Stimulated activated CD8-positive, alpha-beta memory T cell treated with anti-CD3 and anti-CD28 coated beads, Interleukin-12 subunit alpha, Interleukin-12 subunit beta, amount 100 ng/mL, for 4 hours (primary cell): ENCODE measurements at places on chromosomes 1 and 21.

- DNase-seq: no peak
Observed at GRCh38 chr1:9270290-9270883, 22.3 kb upstream of the SPSB1 start.

- no peak for DNase-seq
Observed at GRCh38 chr1:60911966-60912697, 170.2 kb upstream of the NFIA start.

GRCh38 chr1:111270771-111271463 is 19.7 kb upstream of the CHIA start:
- no peak for DNase-seq

DNA sequence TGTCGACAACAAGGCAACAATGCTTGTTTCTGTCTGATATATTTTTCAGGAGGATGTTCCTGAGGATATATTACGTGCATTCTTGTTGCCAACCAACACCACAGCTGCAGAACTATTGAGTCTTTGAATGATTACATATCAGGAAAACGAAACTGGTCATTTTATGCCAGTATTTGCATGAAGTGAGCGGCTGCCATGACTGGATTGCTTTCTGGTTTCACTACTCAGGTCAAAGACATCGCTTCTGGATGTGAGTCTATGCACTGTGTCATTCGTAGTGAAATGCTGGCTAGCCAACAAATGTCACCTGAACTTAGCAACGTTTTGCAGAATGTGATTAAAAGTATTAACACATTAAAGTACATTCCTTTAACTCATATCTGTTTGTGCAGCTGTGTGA is 35.8 kb upstream of the OLFM3 start:
- no peak for DNase-seq

- DNase-seq: no peak
Observed at GRCh38 chr21:39300587-39300986, 12.8 kb downstream of the BRWD1 start.

GRCh38 chr1:27058966-27059669 is 46.5 kb upstream of the TENT5B start:
- no peak for DNase-seq

DNA sequence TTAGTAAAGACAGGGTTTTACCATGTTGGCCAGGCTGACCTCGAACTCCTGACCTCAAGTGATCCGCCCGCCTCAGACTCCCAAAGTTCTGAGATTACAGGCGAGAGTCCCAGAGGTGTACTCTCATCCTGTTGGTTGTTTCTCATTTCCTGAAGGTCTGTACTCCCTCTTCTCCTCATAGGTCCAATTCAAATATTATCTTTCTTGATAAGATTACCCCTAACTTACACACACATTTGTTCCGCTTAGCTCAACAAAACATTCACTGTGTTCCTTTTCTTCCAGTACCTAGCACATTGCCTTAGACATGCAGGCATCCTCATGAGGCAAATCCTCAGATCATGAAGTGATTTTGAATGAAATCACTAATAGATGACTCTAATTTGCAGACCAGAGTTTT is 72.4 kb upstream of the SSX2IP start:
- DNase-seq: no peak

DNA sequence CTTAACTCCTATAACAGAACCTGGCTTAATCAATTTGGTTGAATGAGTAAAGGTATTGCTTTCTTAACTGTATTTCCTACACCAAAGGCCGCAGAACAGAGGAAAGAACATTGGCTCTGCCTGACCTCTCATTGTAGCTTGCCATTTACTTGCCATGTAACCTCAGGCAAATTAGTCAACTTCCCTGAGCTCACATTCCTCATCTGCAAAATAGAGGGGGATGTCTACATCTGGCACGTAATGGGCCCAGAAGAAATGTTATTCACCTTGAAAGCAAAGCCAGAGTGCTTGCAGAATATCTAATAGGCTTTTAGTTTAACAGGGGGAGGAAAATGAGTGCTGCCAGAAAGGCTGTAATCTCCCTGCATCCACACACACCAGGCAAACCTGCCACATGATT is 44.3 kb downstream of the LAMC2 start:
- no peak for DNase-seq

GRCh38 chr1:156098784-156099183 is 15.7 kb upstream of the LMNA start:
- DNase-seq: no peak
